ENCODE measurements at places on chromosomes 6 and 20. TPM values are rescaled to one million over a fixed set of nuclear protein-coding genes. Genes with fewer than 3 reads are reported as not detected.

The PXDC1 gene
- total RNA-seq = 70.8 TPM

DNA sequence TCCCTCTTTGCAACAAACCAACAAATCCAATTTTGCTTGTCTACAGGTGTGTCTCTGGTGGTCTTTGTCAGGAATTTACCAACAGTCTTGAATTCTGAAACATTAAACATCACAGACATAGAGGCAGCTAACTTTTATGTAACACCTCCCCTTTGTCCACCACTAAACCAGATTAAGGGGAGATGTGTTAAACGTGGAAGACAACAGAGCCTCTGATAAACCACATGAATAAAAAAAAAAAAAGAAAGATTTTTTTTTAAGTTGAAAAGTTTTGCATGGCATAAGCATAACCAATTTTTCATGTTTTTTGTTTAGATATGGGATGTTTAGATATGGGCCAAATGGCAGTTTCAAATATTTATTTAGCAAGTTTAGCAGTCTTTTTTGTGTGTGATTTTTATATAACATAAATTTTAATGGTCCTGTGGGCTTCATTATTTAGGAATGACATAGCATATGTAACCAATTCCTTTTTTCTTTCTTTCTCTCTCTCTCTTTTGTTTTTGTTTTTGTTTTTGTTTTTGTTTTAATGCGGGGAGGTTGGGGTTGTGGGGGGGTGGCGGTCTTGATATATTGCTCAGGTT is 60.7 kb upstream of the BTN3A2 start:
- no peaks in the 10 kb centered on the region for H3K4me1 ChIP-seq
- H3K4me3 ChIP-seq = peak overlapping the region; percentile 39
- no peak overlapping the region for H3K27ac ChIP-seq

GRCh38 chr6:15776458-15776980 is 113.7 kb upstream of the DTNBP1 start:
- H3K27me3 ChIP-seq = no peaks in the 10 kb centered on the region
- DNase-seq = no peak
- H3K36me3 ChIP-seq = no peaks in the 10 kb centered on the region
- no peaks in the 10 kb centered on the region for H3K4me1 ChIP-seq
- no peak overlapping the region for H3K27ac ChIP-seq

The HCK gene
- total RNA-seq = 49.0 TPM

DNA sequence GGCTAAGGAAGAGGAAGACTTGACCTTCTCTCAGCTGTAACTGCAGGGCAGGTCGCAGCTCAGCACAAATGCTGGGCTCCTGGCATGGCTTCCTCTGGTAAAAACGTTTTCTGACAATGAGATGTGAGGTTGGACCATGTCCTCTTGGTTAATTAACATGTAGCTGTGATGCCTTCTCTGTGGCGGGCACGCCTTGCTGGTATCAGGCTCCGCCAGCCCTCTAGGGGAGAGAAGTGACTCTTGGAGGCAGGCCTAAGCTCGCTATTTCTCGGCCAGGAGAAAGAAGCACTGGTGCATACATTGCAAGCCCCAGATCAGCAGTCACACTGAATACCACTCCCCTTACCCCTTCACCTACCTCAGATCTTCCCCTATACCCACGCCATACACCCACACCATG is 65.0 kb downstream of the QRSL1 start:
- no peaks in the 10 kb centered on the region for H3K4me1 ChIP-seq
- H3K36me3 ChIP-seq = no peaks in the 10 kb centered on the region
- H3K4me3 ChIP-seq = no peak overlapping the region
- no peaks in the 10 kb centered on the region for H3K27me3 ChIP-seq
- no peak for DNase-seq
- no peak overlapping the region for H3K27ac ChIP-seq

- H3K4me1 ChIP-seq = peaks cover 4% of the 10 kb centered on the region
- no peaks in the 10 kb centered on the region for H3K27me3 ChIP-seq
- no peak for DNase-seq
Observed at GRCh38 chr20:16265334-16265733, 307.9 kb downstream of the KIF16B start.

The MICA gene
- 36.6 TPM for total RNA-seq

The VPS16 gene
- 34.8 TPM for total RNA-seq

- no peaks in the 10 kb centered on the region for H3K36me3 ChIP-seq
- no peak overlapping the region for H3K27ac ChIP-seq
- no peak overlapping the region for H3K4me3 ChIP-seq
Observed at GRCh38 chr6:66993272-66993671, 1286.2 kb upstream of the EYS start.

DNA sequence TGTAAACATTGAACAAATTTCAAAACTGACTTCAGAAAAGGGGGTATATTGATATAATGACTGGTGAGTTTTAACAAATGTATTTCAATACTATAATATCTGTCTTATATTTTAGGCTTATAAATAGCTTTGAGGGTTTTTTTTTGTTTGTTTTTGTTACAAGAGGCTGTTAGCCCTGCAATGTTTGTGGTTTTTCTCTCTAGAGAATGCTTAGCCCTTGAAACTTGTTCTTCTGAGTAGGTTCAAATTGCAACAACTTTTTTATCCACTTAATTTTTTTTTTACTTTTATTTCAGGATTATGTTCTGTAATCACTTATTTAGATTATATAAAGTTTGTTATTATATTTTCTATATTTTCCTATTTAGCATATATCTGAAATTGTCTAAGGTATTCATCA is 333.2 kb downstream of the RIMS1 start:
- DNase-seq = no peak
- no peak overlapping the region for H3K4me3 ChIP-seq
- H3K36me3 ChIP-seq = no peaks in the 10 kb centered on the region
- H3K27ac ChIP-seq = no peak overlapping the region
- no peaks in the 10 kb centered on the region for H3K4me1 ChIP-seq

The LAMA2 gene
- total RNA-seq = 42.1 TPM

DNA sequence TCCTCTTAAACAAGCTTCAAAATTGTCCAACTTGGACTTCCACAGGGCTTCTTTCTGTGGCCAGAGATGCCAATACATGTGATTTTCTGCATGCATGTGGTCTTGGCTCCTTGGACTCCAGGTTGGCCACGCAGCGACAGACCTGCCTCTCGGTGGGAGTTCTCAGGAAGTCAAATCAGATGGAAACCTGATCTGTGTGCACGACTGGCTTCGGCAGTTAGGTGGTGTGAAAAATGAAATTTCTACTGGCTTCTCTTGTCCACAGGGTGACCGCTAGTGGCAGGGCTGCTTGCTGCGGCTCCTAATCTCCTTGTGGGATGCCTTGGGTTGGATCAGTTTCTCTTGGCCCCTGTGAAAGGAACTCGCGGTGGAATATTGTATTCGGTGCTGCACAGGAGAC is 57.3 kb downstream of the PHACTR3 start:
- no peaks in the 10 kb centered on the region for H3K4me1 ChIP-seq
- no peak overlapping the region for H3K4me3 ChIP-seq
- H3K36me3 ChIP-seq = no peaks in the 10 kb centered on the region

Data from upper lobe of right lung (tissue), 1 donor.